T-helper 22 cell (primary cell): ENCODE measurements at places on chromosomes 3 and 15.

GRCh38 chr3:97389936-97390335, 374.6 kb upstream of the ARL6 start:
- DNase-seq, result no peak

- no peak for DNase-seq
Observed at GRCh38 chr15:92822216-92823144, 77.6 kb upstream of the CHD2 start.

DNA sequence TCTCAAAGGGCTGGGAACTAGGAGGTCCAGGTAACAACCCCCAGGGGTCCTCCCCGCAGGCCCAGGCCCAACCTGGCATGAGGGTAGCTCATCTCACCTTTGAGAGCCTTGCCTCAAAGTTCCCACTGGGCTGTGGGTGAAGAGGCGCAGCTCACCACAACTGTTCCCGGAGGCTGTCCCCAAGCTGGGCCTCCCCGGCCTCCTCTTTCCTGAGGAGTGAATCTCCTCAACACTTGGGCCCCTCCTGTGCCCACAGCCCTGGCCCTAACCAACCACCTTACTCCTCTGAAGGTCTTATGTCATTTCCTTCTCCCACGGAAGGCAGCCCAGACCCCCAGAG, 27.5 kb upstream of the CORO2B start:
- DNase-seq, result no peak

- DNase-seq, result no peak
Observed at GRCh38 chr3:169367016-169367415, 296.5 kb downstream of the MECOM start.

GRCh38 chr3:52005571-52005986, 9.9 kb upstream of the RPL29 start:
- no peak for DNase-seq

- no peak for DNase-seq
Observed at GRCh38 chr3:141308588-141309218, 59.6 kb upstream of the ZBTB38 start.

DNA sequence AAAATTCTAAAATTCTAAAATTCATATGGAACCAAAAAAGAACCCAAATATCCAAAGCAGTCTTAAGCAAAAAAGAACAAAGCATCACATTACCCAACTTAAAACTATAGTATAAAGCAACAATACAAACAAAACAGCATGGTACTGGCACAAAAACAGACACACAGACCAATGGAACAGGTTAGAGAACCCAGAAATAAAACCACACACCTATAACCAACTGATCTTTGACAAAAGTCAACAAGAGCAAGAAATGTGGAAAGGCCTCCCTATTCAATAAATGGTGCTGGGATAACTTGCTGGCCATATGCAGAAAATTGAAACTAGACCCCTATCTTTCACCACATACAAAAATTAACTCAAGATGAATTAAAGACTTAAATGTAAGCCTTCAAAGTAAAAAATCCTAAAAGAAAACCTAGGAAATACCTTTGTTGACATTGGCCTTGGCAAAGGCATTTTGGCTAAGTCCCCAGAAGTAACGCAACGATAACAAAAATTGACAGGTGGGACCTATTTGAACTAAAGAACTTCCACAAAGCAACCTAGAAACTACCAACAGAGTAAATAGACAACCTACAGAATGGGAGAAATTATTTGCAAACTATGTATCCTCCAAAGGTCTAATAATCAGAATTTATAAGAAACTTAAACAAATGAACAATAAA, 56.9 kb downstream of the TTBK2 start:
- DNase-seq, result no peak
